Activated CD4-positive, CD25-positive, alpha-beta regulatory T cell (primary cell): ENCODE measurements at places on chromosomes 16 and 17.
A peak's percentile ranks its signal among the peaks of the same experiment; 100 is the strongest.

DNA sequence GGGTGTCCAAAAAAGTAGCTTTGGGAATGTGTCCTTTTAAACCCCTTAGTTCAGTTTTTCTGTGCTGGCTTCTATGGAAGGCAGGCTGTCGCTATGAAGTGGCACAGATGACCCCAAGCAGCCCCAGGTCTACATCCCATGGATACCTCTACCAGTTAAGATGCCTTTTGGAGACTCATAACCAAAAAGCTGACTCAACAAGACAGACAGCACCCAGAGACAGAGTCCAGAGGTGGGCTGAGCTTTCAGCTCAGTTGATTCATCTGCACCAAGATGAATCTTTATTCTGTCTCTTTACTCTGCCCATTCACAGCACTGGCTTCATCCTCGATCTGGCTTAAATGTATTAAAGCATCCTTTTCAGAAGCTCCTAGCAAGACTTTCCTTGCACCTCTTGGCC is 29.8 kb upstream of the RBBP6 start:
- DNase-seq: no peak

DNA sequence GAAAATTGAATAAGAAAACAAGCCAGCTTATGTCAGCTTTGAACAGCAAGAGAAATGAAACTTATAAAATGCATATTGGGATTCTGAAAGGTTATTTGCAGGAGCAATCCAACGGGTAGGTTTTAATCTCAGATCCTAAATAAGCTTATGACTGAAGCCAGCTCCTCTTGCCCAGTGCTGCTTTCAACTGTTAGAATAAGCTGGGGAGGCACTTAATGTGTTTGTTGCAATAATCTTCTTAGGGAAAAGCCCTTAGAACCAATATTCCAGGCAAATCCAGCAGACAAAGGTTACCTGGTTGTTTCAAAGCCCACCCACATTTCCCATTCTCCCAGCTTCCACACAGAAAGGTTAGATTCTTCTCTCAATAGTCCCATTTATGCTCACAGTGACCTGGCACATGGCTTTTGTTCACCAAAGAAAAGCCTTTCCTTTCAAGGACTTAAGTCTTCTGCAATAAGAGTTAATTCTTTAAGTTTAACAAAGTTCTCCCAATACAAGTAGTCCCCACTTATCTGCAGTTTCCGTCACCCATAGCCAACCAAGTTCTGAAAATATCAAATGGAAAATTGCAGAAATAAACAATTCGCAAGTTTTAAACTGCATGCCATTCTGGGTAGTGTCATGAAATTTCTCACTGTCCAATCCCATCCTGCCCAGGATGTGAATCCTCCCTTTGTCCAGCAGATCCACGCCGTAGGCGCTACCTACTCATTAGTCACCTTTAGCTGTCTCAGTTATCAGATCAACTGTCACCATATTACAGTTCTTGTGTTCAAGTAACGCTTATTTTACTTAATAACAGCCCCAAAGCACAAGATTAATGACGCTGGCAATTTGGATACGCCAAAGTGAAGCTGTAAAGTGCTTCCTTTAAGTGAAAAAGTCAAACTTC is 5.9 kb downstream of the TEX2 start:
- no peak for DNase-seq

DNA sequence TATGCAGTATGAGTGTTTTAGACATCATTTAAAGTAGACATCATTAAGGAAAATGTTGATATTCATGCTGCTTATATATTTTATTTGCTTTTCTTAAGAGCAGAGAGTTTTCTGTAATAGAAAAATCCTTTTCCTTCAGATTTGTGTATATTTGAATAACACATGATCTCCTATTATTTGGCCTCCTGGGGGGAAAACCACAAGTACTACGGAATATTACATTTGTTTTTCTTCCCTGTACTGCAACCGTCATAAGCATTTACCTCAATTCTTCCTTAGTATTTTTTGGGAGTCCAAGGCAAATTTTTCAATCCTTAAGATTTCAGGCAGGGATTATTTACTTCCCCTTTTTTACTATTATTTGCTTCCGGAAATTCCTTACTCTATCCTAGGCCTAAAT is 6.0 kb downstream of the RSPRY1 start:
- DNase-seq: no peak

GRCh38 chr17:65423346-65424140 is 137.9 kb downstream of the AXIN2 start:
- DNase-seq: no peak

- no peak for DNase-seq
Observed at GRCh38 chr16:19228052-19228451, 57.5 kb upstream of the CLEC19A start.

- DNase-seq: no peak
Observed at GRCh38 chr16:75254359-75254837, 3.0 kb upstream of the BCAR1 start.

DNA sequence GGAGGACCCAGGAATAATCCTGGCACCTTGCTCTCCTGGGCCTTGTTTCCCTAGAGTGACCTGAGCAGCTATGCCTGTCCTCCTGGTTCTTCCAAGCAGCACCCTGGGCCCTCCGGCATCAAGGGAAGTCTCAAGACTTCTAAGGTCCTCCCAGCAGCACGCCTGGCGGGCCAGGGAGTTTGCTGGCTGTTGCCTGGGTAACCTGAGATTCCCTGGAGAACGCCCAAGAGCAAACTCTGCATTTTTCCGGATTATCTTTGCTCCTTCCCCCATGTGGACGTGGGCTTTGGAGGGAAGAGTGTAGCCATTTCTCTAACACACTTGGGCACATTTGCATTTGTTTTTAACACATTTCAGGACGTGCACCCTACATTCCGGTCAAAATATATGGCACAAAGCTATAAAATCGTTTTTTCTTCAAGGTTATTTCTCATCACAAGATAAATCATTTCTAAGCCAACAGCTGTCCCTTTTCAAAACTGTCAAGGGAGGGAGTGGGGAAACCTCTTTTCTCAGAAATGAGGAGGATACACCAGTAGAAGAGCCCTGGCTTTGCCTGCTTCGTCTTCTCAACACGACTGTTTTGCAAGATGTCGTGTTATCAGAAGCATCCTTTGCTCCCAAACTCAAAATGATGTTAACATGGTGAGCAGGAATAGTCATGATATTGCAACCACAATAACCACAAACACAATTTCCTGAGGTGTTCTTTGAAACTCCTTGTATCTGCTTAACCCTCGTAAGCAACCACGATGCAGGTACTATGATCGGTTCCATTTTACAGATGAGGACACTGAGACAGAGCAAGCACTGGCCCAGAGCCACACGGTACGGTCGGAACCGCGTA is 116.5 kb downstream of the ADCY9 start:
- DNase-seq: no peak

DNA sequence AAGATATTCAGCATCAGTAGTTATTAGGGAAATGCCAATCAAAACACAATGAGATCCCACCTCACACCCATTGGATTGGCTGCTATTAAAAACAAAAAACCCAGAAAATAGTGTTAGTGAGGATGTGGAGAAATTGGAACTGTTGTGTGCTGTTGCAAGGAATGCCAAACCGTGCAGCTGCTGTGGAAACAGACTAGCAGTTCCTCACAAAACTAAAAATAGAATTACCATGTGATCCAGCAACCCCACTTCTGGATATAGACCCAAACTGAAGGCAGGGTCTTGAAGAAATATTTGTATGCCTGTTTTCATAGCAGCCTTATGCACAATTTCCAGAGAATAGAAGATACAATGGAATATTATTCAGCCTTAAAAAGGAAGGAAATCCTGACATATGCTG is 46.0 kb downstream of the FOXK2 start:
- DNase-seq: no peak

DNA sequence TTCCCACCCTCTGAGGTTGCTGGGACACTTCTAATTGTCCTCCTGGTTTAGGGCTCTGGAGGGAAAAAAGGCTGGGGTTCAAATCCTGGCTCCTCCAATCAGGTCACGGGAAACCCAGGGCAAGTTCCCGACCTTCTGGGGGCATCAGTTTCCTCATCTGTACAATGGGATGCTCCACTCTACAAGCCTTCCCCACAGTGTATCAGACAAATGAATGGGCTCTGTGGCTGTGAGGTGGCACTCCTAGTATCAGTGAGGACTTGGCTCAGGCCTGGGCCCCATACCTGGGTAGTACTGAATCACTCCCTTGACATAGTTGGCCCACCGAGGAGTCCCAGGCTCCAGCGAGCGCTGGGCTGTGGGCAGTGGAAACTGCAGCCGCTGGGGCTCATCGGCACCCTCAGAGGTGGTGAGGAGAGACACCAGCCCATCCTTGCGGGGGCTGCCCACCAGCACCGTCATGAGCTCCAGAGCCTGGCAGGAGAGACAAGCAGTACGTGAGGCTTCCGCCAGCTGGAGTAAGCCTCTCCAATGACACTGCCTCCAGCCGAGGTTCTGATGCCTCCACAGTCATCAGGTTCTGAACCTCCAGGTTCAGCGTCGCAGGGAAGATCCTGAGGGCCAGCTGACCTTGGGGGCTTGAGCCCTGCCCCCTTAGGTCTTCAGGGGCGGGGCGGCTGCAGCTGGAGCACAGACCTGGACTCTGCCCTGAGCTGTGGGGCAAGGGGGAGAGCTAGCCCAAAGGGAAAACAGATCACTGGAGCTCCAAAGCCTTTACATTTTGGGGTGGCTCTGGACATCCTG is 1.2 kb downstream of the GALK1 start:
- DNase-seq: no peak

- DNase-seq: no peak
Observed at GRCh38 chr17:63224644-63225043, 221.5 kb downstream of the CYB561 start.

GRCh38 chr17:79809530-79810129 is 12.8 kb upstream of the CBX8 start:
- no peak for DNase-seq

- DNase-seq: no peak
Observed at GRCh38 chr17:64651889-64652288, 10.2 kb downstream of the SMURF2 start.

DNA sequence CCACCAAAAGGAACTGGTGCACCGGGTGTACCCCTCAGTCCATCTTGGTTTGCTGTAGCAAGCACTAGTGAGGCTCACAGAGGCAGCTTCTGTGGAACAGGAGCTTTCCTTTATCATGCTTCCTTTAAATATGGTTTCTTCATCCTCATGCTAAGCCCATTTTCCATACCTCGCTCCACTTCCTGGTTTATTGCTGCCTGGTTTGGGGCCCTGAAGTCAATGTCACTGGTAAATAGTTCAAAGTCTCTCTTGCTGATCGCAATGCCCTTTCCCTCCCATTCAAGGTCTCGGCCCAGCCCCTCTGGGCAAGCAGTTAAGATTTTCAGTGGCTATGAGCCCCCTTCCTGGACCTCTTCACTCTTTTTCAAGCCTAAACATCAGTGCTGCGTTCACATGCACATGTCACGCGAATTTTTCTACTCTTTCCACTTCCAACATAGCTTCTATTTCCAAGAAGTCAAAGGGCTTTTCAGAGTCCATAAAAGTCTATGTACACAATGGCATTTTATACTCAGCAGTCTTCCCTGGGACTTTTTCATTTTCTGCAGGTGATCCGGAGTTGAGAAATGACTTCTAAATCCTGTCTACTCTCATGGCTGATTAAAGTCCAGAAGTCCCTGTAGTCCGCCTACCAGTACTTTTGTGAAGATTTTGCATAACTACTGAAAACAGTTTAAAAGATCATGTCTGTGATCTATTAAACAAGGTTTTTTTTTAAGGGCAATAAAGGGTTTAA is 323.8 kb upstream of the ZFHX3 start:
- no peak for DNase-seq

- DNase-seq: no peak
Observed at GRCh38 chr17:19978209-19978802, 678 bp upstream of the AKAP10 start.

DNA sequence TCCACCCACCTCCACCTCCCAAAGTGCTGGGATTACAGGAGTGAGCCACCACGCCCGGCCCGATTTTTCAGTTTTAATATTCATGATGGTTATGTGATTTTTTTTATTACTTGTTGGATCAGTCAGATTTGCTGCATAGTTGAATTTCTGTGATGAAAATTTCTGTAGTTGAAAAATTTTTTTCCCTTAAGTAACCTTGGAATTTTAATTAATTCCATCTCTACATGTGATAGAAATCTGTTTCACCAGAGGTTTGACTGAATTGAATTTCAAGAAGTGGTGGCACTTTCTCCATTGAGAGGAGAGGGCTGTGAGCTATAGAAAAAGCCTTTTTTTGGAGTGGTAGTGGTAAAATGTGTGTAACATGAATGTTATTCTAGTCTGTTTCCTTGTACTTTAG is 24.7 kb downstream of the WIPF2 start:
- no peak for DNase-seq

DNA sequence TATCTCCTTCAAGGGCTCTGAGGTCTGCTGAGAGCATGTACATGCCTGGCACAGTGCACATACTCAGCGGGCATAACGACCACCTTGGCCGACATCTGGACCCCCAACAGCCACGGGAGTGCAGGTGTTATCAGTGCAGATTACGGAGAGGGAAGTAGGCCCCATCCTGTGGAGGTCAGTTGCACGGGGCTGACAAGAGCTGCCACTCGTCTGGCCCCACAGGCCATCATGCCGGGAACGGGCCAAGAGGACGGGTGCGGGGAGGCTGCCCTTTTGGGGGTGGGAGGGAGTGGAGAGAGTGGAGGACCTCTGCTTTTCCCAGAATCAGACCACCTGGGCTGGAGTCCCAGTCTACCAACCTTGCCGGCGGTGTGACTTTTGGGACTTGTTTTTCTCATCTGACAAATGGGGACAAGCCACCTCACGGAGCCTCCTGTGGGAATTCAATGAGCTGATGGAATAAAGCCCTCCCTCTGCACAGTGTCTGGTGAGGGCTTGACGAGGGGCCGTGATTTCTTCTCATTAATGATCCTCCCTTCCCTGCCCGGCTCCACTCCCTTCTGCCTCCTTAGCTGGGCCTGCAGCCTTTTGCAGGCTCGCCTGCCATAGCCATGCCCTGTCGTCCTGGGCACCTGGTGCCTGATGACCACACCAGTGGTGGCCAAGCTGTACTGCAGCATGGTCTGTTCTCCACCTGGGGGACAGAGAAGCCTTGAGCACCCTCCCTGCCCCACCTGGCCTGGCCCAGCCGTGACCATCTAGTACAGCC is 4.6 kb downstream of the PRSS33 start:
- no peak for DNase-seq

GRCh38 chr16:4426021-4426684 is 485 bp downstream of the DNAJA3 start:
- peak; percentile 56 for DNase-seq
